Inflammatory macrophage treated with lipopolysaccharide for 1 hour (primary cell): ENCODE measurements at places on chromosomes 16 and 17.
A peak's percentile ranks its signal among the peaks of the same experiment; 100 is the strongest.

DNA sequence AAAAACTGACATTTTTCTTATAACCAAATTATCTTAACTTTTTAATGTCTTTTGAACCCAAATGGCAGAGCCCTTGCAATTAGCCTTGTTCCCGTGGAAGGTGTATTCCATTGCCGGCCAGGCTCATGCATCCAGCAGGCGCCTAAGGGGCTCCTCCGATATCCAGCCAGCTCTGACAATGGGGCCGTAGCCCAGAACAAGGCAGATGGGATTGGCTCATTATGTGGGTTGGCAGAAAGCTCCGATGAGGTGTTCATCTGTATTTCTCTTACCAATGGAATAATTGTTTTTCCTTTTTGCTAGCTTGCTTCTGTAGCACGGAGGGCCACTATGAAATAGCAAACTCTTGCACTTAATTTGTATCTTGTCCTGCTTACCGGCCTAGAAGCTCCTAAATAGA, 208.2 kb upstream of the CHMP6 start:
- DNase-seq: no peak

GRCh38 chr16:10675861-10676260, 18.9 kb downstream of the TEKT5 start:
- DNase-seq: no peak

DNA sequence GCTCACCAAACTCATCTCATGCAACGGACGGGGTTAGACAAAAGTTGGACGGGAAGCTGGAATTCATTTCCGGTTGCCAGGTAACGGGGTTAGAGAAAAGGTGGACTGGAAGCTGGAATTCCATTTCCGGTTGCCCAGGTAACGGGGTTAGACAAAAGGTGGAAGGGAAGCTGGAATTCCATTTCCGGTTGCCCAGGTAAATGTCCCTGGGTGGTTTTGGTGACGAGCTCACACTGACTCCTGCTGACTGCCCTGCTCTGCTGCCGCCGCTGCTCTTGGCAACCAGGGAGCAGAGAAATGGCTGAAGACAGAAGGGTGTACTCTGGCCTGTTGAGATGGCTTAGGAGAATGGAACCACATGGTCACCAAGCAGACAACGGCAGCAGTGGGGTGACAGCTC, 170.3 kb upstream of the RPH3AL start:
- no peak for DNase-seq

DNA sequence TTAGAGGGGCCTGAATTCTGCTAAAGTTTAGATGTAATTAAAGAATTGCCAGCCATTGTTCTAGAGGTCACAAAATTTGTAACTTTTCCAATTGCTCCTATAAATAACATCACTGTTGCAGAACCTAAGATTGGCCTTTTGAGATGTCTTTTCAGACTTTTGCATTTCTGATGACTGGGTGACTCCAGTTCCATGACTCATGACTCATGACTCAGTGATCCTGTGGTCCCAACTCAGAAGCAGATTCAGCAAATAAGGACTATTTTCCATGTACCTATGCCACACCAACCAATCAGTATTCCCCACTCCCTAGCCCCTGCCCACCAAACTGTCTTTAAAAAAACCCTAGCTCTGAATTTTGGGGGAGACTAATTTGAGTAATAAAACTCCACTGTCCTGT, 740.9 kb downstream of the CDH8 start:
- DNase-seq: no peak

DNA sequence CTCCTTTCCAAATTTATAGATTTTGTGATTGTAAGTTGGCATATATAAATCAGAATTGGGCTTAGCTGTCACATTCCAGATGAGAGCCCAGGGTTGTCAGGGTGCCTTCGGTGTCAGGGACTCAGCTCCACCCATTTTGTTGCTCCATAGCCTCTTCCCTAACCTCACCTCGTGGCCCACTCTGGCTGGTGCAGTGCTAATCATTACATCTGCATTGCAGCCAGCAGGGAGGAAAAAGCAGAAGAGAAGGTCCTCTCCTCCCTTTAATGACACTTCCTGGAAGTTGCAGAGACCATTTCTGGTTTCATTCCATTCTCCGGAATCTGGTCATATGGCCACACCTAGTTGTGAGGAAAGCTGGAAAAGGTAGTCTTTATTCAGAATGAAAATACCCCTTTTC, 113.3 kb downstream of the CCT6B start:
- DNase-seq: peak; percentile 2

- DNase-seq: no peak
Observed at GRCh38 chr17:43696891-43697290, 35.2 kb upstream of the MEOX1 start.

GRCh38 chr17:63439687-63440086, 6.4 kb downstream of the CYB561 start:
- peak; percentile 91 for DNase-seq

DNA sequence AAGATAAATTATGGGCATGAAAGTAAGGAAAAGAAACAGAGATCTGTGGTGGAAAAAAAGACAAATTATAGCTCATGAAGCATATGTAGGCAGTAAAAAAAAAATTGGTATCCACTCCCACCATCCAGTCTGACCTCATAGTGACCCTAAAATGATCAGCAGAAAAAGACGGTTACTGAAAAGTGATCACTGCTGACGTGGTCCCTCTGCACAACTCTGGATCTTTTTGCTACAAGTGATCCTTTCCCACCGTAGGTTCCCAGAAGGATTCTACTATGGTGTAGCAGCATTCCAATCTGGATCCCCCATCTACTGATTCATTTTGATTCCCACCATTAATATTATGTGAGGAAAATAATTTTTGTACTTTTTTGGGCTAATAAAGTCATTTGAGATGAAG, 10.9 kb upstream of the CHST6 start:
- DNase-seq: no peak

- DNase-seq: no peak
Observed at GRCh38 chr17:66527335-66527734, 224.9 kb downstream of the PRKCA start.

DNA sequence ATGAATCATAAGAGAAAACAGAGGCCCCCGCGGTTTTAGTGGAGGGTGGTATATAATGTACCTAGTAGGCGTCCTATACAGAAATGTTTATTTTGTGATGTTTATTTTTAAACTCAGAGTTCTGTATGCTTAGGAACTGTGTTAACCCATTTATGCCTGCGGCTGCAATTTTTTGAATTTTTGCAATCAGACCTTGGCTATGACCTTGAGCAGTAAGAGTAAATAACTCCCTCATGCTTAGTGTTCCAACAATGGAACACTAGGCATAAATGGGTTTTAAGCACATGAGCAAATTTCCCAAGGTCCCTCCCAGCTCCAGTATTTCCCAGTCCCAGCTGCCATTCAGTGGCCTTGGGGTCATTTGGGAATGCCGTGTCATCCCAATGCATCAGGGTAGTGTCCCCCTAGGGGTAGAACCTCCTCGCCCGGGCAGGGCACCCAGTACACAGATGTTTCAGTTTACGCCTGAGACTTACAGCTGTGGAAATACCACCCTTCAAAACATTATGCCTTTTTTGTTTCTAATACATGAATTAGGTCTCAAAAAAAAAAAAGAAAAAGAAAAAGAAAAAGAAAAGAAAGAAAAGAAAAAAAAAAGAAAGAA, 605.8 kb upstream of the CDH11 start:
- DNase-seq: no peak

DNA sequence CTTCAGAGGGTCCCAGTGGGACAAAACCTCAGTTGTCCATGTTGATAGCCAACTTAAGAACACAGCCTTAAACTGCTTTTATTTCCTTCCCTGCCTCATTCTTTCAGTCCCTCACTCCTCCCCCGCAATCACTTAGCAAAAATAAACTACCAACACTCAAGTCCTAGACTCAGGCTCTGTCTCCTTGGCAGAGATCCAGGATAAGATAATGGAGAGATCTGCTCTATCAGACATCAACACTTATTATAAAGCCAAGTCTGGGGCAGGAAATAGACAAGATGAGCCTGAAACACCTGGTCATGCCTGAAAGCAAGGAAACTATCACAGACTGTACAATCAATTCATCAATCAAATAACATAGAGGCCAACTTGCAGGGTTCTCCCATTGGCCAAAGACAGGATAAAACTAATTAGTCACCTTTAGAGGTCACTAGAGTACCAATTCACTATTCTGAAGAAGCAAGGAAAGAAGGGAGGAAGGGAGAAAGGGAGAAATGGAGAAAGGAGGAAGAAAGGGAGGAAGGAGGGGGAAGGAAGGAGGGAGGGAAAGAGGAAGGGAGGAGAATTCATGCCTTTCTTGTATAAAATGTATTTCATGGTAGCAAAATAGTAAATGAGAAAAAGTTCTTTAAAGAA, 15.7 kb downstream of the HYDIN start:
- DNase-seq: peak; percentile 15

- no peak for DNase-seq
Observed at GRCh38 chr17:43477832-43478634, 5.7 kb upstream of the DHX8 start.

- no peak for DNase-seq
Observed at GRCh38 chr17:28961391-28961790, 10.1 kb upstream of the PHF12 start.

GRCh38 chr16:66834746-66835145, 4.0 kb upstream of the NAE1 start:
- DNase-seq: no peak

- DNase-seq: no peak
Observed at GRCh38 chr17:67438667-67439066, 61.6 kb downstream of the PITPNC1 start.

DNA sequence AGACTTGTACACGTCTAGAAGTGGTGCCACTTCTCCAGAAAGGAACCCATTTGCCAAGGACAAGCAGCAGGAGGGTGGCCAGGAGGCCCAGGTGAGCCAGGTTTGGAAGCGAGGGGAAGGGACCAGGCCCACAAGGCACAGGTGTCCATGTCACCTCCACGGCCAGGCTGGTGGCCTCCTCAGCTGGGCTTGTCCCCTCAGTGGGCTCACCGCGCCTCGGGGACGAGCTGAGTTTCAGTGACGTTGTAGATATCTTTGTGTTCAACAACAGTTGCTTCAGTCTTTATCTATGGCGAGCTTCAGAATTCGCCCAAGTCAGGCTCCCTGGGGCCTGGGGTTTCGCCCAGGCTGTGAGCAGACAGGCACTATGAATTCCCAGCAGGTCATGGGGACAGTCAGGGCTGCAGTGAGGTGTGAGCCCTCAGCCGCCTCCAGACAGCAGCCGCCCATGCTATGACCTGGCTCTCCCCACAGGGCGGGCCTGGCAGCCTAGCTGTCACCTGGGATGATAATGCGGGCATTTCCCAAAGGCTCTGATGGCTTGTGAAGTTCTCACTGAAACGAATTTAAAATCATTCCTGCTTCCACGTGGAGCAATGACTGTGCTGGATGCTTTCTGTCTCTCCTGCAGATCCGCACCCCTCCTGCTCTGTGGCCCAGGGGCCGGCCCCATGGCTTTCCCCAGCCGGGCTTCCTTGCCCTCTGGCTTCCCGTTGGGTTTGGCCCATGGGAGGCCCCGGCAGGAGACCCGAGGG, 89.5 kb downstream of the MRC2 start:
- DNase-seq: no peak
